ENCODE measurements at places on chromosomes 6 and 20. TPM values are rescaled to one million over a fixed set of nuclear protein-coding genes. Genes with fewer than 3 reads are reported as not detected.

DNA sequence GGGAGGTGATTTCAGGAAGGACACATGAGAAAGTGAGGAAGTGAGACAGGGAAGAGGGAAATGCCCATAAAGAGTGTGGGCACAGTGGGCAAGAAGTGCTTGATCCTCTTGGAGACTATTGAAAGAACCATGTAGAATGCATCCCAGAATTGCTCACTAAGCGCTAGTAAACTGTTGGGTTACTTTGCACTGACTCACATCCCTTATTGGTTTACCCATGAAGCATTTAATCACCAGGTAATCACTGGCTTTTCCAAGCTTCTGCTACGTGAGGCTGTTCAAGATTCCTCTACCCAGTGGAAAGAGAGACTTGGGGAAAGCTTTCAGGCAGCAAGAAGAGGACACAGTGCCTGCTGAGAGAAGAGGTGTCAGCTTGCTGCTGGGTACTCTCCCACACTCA, 410.0 kb upstream of the JAG1 start:
- peak; percentile 15 for DNase-seq

GRCh38 chr6:154938221-154938580, 56.9 kb upstream of the TIAM2 start:
- no peak for DNase-seq

Gene MUCL3
- total RNA-seq, result not detected

Gene ZBTB12
- total RNA-seq, result 2.5 TPM

- DNase-seq, result no peak
Observed at GRCh38 chr6:105745464-105746129, 340.5 kb upstream of the PRDM1 start.

GRCh38 chr20:13891575-13891974, 98.8 kb downstream of the SEL1L2 start:
- DNase-seq, result no peak

DNA sequence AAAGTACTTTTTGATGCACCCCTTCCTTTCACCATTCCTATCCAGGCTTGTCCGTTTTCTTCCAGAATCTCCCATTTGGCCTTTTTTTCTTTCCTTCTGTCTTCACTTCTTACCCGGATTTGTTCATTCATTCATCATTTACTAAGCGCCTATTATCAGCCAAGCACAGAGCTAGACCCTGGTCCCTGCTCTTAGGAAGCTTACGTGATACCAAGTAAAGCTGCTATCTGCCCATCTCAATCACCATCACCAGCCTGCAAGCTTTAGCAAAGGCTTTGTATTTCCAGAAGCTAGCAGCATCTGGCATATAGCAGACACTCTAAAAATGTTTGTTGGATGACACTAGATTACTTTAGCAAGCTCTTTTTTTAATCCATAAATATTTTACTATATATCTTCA, 4.8 kb downstream of the NDRG3 start:
- DNase-seq, result no peak

Gene SOBP
- total RNA-seq, result 1.1 TPM

DNA sequence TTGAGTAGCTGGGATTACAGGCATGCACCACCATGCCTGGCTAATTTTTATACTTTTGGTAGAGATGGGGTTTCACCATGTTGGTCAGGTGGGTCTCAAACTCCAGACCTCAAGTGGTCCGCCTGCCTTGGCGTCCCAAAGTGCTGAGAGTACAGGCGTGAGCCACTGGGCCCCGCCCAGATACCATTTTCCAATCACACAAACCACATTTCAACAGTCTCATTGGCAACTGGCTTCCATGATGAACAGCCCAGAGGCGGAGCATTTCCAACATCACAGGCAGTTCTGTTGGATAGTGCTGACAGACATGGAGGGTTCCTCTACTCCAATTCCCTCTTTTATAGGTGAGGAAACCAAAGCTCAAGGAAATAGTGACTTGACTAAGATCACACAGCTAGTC, 43.9 kb upstream of the PLCB4 start:
- DNase-seq, result no peak

Gene WFDC5
- not detected for total RNA-seq

Gene IMPG1
- not detected for total RNA-seq

GRCh38 chr20:34104059-34104458, 8.0 kb downstream of the EIF2S2 start:
- DNase-seq, result no peak

- DNase-seq, result no peak
Observed at GRCh38 chr6:33627876-33628275, 6.8 kb downstream of the ITPR3 start.

DNA sequence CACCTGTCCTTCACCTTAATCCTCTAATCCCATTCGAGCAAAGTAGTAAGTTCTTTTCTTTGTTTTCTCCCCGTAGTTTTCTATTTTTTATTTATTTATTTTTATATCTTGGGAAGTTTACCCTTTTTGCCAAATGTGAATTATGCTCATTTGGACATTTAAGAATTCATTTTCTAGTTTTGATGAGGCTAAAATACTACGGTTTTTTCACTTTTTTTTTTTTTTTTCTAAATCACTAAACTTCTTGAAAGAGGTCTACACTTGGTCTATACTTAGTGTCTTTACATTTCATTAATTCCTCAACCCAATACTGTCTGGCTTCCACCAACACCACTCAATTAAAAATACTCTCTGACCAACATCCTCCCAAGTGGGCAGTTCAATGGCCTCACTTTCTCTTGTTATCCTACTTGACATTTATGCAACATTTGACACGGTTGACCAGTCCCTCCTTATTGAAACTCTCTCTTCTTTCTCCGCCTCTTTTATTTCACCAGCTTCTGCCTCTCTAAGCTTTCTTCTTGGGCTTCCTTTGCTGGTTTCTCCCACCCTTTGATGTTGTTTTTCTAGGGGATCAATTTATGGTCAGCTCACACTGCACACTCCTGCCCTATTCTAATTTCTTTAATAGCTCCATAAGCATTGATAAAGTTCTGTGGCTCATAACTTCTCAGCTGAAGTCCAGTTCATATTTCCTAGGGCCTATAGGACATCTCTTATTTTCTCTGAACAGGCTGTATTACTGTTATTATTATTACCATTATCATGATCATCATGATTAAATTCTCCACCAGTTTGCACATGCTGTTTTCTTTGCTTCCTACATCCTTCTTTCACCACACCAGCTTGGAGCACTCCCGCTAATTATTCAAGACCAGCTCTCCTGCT, 72.6 kb upstream of the CITED2 start:
- no peak for DNase-seq

- no peak for DNase-seq
Observed at GRCh38 chr6:166589337-166589731, 2.9 kb upstream of the RAMACL start.

DNA sequence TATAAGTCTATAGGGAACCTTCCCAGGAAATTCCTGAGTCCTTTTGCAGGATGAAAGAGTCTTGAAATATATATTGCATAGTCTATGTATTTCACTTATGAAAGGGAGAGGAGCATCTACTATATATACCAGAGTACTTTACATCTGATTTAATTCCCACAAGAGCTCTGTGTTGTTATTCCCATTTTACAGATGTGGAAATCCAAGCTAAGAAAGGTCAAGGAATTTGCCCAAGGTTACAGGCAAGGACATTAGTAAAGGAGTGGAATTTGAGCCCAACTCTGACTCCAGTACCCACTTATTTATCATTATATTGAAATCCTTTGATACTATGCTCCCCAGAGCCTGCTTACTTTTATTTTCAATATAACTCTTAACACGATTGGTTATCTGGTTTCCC, 2.6 kb downstream of the SESN1 start:
- no peak for DNase-seq

DNA sequence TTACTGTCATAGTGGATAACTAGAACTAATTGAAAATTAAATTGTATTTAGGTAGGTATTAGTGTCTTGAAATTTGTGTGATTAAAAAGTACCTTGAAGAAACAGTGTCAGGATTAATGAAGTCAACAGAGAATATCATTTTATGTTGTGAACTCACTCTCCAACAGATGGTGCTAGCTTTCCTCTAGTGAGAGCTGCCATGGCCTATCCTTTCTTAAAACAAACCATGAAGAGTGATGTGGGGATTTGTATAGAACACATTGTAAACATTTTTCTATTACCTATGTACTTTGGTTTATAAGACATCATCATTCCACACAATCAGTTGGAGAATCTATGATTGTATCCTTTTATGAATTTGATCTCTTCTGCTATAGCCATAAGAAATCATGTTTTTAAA, 4.8 kb upstream of the SRSF12 start:
- peak; percentile 52 for DNase-seq

GRCh38 chr6:149936743-149937142, 5.1 kb upstream of the ULBP2 start:
- no peak for DNase-seq

DNA sequence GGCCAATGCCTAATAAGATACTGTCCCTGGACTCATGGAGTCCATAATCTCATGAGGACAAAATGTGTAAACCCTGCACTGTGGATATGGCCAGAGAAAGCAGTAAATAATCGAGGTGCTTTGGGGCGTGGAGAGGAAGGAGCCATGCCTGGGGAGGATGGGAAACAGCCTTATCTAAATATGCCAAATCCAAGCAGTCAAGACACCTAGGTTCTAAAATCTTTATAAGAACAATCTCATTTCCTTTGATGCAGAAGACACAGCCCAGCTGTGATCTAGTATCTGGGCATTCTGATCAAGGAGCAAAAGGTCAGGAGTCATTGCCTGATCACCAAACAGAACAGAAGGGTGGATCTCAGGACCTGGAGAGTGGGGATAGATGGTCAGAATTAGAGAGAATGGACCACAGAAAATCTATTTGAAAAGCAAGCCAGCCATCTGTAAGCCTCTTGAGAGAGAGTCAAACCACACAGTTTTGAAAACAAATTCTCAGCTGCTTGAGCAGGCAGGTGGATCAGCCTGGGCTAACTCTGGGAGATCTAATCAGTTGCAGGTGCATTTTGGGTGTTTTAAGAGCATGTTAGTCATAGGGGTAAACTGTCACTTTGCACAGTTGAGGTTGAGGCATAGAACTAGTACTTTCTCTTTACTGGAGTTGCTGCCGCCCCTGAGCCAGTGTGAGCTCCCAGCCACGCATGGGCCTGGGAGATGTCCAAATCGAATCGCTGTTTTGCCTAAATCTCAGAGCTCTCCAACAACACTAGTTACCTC, 130.8 kb upstream of the TNFAIP3 start:
- no peak for DNase-seq

Gene IL20RA
- total RNA-seq, result not detected
